Fibroblast of the aortic adventitia (primary cell): ENCODE measurements at places on chromosomes 4 and X.
A peak's percentile ranks its signal among the peaks of the same experiment; 100 is the strongest.

GRCh38 chr4:8205749-8206611 lies 6.9 kb downstream of the SH3TC1 start:
- DNase-seq: no peak

DNA sequence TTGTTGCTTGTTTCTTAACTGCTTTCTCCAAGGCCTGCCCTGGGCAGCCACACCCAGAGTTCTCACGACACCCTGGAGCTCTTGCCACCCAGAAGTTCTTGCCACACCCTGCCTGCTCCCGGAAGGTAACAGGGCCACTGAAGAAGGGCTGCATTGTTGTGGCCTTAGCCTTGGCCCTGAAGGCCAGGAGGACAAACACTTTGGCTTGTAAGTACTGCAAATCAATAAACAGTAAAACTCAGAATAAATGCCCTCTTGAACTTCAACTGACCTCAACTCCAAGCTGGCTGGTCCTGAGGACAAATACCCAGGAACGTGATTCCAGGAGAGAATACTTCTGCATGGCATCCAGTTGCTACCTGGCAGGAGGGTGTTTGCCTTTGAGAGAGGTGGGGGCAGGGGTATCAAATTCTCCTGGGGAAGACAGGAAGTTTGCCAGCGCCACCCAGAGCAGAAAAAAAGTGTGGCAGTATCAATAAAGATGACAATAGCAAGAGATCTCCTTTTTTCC lies 54.1 kb downstream of the TLR10 start:
- no peak for DNase-seq

- DNase-seq: peak; percentile 91
Observed at GRCh38 chr4:139872274-139872673, 206.7 kb downstream of the MGST2 start.

DNA sequence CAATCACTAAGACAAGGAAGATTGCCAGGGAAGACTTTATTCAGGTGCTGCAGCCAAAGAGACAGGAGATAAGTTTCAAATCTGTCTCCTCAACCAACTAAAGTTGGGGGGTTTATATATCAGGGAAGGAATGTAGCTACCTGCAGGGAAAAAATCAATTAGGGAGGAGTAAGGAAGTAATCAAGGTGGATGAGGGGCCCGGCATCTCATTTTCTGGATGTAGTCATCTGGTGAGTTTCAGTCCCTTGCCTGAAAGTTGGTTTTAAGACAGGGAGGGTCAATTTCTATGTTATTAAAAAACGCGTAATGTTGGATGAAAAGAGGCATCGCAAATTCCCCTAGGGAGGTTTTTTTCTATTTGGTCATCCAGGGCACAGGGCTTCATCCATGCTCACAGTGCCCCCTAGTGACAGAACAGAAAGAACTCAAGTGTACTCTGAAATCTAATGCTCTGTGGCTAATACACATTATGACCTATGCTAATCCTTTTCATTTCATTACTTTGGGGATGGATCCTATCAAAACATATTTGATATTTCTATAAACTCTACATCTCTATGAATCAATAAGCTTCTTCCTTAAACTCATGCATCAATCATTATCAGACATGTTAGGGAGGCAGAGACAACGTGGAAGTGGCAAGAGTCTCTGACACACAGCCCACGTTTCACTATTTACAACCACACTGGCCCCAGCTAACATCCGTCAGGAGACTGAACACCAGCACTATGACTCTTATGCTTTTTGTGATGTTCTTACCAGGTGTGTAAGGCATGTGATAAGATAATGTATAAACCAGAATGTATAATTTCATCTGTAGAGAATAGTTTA lies 1577.0 kb upstream of the TENM3 start:
- DNase-seq: peak; percentile 32

- DNase-seq: no peak
Observed at GRCh38 chr4:172055046-172055445, 241.8 kb downstream of the GALNTL6 start.

- DNase-seq: no peak
Observed at GRCh38 chr4:140106289-140106844, 47.6 kb downstream of the MAML3 start.

GRCh38 chr4:63663870-63664269 lies 745.4 kb downstream of the TECRL start:
- DNase-seq: no peak

GRCh38 chr4:105453550-105454205 lies 20.2 kb downstream of the PPA2 start:
- DNase-seq: no peak
